Stimulated activated CD4-positive, alpha-beta T cell treated with anti-CD3 and anti-CD28 coated beads, Interleukin-4, amount 100 ng/mL, for 48 hours (primary cell): ENCODE measurements at places on chromosomes 13 and 19.

- no peak for DNase-seq
Observed at GRCh38 chr13:50912851-50913250, 3.3 kb downstream of the RNASEH2B start.

- no peak for DNase-seq
Observed at GRCh38 chr13:46185634-46186033, 3.7 kb upstream of the LCP1 start.

DNA sequence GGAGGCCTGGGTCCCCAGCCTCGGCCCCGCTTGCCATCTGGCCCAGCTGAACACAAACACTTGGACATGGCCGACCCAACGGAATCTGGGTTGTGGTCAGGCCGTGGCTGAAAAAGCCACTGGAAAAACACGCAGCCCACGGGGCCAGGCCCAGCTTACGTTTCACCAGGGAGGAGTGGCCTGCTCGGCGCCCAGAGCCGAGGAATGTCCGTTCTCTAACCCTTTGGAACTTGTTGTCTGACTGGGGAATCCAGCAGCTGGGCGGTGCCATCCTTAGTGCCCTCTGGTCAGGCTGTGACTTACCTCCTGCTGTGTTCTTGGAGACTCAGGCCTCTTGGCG, 13.8 kb downstream of the CILP2 start:
- DNase-seq, result no peak

- DNase-seq, result no peak
Observed at GRCh38 chr13:44487989-44488388, 88.1 kb downstream of the TSC22D1 start.
